GM12892 (cell line): ENCODE measurements at places on chromosomes 16 and 17.
A peak's percentile ranks its signal among the peaks of the same experiment; 100 is the strongest.

- DNase-seq: no peak
Observed at GRCh38 chr17:9470171-9470570, 105.4 kb downstream of the STX8 start.

DNA sequence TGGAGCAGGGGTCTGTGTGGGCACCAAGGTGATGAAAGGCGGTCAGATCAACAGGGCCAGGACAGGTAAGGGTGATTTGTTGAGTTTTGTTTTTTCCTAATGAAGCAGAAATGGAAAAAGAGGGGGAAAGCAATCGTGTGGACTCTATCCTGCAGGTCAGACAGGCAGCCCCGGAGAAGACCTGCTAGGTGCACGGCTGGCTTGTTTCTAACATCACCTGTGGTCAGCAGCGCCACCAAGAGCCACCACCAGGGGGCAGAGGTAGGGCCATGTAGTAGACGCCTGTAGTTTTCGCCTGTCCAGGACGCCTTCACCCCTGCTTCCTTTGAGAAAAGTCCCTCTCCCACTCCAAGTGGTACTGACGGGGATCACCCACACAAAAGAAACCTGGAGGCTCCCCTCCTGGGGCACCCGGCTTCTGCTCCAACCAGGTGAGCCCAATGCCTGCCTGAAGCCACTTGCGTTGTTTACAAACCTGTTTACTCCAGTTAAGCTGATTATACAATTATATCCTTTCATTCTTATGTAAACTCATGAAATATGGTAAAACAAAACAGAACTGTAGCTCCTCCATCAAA is 54.2 kb upstream of the SEC14L1 start:
- DNase-seq: peak; percentile 46

DNA sequence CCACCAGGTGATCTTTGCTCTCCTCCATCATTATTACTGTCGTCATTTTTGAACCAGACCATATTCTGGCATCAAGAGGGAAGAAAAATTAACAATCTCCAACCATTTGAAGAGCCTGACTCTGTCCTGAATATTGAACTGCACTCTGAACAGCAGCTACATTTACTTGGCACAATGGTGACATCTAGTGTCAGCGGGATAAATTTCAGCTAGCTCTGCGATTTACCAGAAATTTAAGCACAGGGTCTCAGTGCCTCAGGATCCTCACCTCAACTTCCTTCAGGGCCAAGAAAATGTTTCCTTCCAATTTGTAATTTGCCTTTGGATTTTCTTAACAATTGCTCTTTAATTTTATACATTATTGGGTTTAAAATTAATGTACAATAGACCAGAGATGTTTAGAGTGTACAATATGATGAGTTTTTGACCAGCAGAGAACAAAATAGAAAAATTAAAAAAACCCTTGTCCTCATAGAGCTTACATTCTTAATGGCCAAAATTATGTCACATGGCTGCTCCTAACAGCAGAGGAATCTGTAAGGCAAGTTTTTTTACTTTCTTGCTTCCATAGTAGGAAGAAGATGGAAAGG is 10.7 kb upstream of the ZNF19 start:
- DNase-seq: no peak

- DNase-seq: no peak
Observed at GRCh38 chr17:18041776-18042175, 2.6 kb downstream of the GID4 start.

DNA sequence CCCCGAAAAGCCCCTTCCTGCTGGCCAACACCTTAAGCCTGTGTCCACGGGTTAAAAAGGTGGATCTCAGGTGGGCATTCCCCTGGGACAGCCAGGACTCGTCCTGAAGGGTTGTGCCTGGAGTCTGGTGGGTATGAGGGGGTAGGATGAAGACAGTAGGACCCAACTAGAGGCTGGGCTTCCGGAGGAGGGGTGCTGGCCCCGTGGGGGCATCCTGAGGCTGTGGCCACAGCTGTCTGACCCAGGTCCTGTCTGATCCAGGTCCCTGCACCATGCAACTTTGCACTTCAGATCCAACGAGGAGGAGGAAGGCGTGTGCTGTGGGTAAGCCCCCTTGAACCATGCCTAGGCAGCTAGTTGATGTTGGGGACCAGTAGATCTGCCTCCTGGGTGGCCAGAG is 37.6 kb upstream of the CPNE2 start:
- DNase-seq: no peak

GRCh38 chr17:58338841-58339754 is 10.5 kb upstream of the TSPOAP1 start:
- peak; percentile 54 for DNase-seq
